ENCODE measurements at places on chromosomes 1 and 21.

GRCh38 chr1:233735331-233735730 lies 121.4 kb downstream of the KCNK1 start:
- peak; percentile 71 for DNase-seq

DNA sequence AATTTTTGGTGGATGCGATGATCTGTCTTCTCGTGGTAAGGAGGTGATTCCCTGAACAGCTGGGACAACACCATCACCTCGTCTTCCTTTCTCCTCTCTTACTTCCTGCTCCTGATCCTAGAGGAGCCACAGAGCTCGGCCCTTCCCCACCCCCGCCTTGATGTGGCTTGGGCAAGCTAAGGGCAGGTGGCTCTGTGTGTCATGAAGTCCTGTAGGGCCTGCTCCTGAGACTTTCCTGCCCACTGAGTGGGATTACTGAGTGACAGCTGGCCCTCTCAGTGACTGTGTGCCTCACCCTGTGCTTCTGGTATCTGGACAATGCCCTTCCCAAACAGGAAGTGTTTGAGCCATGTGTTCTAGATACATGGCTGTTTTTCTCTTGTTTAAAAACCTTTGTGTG lies 153.0 kb downstream of the KCNJ6 start:
- DNase-seq: no peak

GRCh38 chr1:111488669-111489068 lies 14.8 kb downstream of the ADORA3 start:
- DNase-seq: no peak

DNA sequence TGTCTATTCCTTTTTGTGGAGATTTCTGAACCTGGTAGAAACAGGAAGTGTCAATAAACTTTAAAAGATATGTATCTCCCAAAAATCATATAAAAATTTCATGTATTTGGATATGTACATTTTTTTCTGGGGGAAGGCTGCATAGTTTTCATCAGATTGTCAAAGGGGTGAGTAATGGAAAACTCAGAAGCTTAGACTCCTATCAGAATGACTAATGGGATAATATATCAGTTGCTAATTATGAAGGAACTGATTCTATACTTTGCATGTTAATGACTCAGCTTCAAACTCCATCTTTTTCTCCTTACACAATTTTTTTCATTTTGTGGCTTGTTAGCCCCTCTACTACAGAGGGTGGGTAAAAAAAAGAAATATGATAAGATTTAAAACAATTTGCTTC lies 55.9 kb downstream of the GON4L start:
- DNase-seq: no peak

DNA sequence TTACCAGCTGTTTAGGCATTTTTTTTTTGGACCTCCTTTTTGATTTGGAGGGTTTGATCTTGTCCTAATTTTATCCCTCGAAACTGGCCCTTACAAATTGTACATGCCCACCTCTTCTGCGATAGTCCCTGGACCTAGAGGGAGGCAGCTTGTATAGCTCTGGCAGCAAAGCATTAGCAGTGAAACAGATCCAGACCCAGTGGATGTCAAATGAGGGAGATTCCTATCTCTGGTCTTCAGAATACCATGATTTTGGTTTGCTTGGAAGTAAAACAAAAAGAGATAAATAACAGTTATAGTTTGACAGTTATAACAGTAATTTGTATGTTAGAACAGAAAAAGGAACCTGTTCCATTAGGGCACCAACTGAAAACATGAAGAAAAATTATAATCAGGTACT lies 123.6 kb downstream of the MIS18A start:
- DNase-seq: peak; percentile 20

DNA sequence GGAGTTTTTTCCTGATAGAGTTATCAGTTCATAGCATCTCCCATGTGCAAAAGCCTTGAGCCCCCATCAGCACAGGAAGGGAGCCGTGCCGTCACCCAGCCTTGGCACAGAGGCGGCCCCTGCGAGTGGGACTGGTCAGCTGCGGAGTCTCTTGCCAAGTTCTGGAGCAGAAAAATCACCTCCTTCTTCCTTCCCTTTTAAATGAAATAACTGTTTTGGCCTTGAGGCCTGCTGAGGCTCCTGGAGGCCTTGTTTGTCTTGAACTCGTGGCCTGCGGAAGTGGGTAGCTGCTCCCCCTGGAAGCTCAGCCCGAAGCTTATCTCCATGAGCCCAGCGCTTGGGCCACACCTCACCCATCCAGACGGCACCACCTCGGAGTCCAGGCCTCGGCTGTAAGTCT lies 145.7 kb upstream of the TMEM51 start:
- no peak for DNase-seq

GRCh38 chr1:45686288-45687013 lies at the start of gene GPBP1L1:
Gene GPBP1L1, minus strand, starts transcription at chr1:45686533. Its CDS starts 27,446 bp downstream, at chr1:45659087.
- DNase-seq: peak; percentile 99

DNA sequence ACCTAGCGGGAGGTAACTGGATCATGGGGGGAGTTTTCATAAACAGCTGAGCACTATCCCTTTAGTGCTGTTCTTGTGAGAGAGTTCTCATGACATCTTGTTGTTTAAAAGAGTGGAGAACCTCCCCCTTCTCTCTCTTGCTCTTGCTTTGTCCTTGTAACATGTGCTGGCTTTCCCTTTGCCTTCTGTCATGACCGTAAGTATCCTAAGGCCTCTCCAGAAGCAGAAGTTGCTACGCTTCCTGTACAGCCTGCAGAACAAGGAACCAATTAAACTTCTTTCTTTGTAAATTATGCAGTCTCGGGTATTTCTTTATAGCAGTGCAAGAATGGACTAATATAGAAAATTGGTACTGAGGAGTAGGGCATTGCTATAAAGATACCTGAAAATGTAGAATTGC lies 515.6 kb downstream of the NEGR1 start:
- no peak for DNase-seq

- DNase-seq: no peak
Observed at GRCh38 chr1:219566951-219567947, 45.7 kb downstream of the ZC3H11B start.

DNA sequence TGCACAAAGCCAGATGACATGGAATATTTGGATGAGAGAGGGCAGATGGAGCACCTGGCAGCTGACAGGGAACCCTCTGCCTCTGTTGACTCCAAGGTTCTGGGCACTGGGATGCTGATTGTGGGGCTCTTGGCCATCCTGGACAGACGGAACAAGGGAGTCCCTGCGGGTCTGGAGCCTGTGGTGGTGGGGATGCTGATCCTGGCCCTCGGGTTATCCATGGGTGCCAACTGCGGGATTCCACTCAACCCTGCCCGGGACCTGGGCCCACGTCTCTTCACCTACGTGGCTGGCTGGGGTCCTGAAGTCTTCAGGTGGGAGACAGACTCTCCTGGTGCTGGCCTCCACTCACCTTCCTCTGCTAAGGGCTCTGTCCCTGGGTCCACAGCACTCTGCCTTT lies 1.8 kb upstream of the ATP8B2 start:
- DNase-seq: no peak
